H1 (cell line): ENCODE measurements at places on chromosomes 1 and 21.

DNA sequence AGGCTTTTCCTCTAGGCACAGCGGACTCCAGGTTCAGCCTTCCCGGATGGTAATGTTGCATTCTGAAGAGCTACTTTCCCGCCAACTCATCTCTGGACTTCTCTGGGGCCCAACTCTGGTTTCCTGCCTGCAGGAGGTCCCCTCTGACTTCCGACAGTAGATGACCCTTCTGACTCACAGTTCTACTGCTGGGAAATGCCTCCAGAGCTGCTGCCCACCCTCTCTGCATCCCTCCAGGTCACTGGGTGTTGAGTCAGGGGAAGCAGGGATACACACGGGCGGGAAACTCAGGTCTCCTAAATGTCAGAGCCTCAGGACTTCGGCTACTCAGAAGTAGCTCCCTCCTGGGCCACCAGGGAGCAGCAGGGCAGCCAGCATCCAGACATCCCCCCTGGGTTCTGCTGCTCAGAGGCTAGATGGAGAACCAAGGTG lies 2.1 kb upstream of the KIF21B start:
- H3K27me3 ChIP-seq, result peaks cover 2% of the 10 kb centered on the region; the same call in 1 of the 2 replicates
- no peak overlapping the region for H3K4me3 ChIP-seq
- DNase-seq, result no peak
- H3K4me1 ChIP-seq, result peaks cover 30% of the 10 kb centered on the region
- H3K36me3 ChIP-seq, result no peaks in the 10 kb centered on the region
- H3K27ac ChIP-seq, result no peak overlapping the region

- H3K27ac ChIP-seq, result no peak overlapping the region
- no peak for DNase-seq
- H3K27me3 ChIP-seq, result no peaks in the 10 kb centered on the region
- H3K4me3 ChIP-seq, result no peak overlapping the region
- no peaks in the 10 kb centered on the region for H3K4me1 ChIP-seq
These were observed 29.8 kb downstream of the SOAT1 start for GRCh38 chr1:179323436-179323835.

DNA sequence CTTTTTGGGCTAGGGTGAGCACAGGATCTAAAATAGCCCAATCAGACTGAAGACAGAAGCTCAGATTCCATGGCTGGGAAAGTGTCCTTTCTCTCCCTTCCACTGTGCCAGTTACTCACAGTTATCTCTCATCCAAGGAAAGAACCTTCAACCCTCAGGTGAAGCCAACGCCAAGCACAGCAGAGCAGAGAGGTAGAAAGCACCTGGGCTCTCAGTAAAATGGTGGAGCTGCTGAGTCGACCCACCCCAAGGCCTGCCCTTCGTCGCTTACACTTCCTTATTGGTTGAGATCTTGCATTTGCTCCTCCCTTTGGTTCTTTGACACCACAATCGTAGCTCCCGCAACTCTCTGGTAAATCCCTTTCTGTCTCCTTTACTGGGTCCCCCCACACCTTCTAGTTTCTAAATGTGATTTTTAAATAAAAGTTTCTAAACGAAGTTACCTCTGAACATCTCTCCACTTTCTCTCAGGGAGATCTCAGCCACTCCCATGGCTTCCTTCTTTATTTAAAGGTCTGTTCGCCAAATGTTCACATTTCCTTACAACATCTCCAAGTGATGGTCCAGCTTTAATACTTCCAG lies 27.5 kb upstream of the SLC30A1 start:
- H3K27ac ChIP-seq, result no peak overlapping the region
- H3K4me3 ChIP-seq, result no peak overlapping the region
- DNase-seq, result no peak
- H3K36me3 ChIP-seq, result no peaks in the 10 kb centered on the region

- no peaks in the 10 kb centered on the region for H3K36me3 ChIP-seq
- no peak overlapping the region for H3K4me3 ChIP-seq
- no peak overlapping the region for H3K27ac ChIP-seq
- H3K27me3 ChIP-seq, result no peaks in the 10 kb centered on the region
These were observed 143.5 kb upstream of the HNRNPU start for GRCh38 chr1:245007852-245008251.

DNA sequence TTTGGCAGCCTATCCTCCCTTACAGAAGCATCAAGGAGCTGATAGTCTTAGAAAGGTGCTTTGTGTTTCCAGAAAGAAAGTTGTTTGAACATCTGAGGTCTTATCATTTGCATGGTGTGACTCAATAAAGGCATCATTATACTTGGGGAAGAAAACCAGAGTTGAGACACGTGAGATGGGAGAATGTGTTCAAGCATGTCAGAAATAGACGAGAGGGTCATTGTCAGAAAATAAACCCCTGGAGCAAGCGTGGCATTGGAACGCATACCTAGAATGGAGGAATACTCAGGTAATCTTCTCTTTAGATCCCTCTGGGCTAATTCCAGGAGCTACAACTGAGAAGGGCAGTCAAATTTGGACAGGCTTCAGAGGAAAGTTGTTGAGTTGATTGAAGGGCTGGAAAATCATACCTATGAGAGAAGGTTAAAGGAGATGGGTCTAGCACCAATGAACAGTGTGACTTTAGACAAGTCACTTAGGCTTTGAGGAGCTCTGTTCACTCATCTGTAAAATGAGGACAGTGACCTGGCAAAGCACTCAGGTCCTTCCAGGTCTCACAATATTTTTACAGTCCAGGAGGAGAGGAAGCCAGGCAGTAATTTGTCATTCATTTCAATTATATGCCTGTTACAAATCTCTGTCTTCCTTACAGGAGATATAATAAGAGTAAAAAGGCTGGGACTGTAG lies 101.3 kb upstream of the C1orf21 start:
- no peak for DNase-seq
- no peak overlapping the region for H3K4me3 ChIP-seq
- no peaks in the 10 kb centered on the region for H3K27me3 ChIP-seq
- H3K27ac ChIP-seq, result no peak overlapping the region
- H3K4me1 ChIP-seq, result no peaks in the 10 kb centered on the region

GRCh38 chr1:151897991-151898431 lies 11.3 kb downstream of the THEM4 start:
- H3K4me3 ChIP-seq, result no peak overlapping the region
- H3K27me3 ChIP-seq, result no peaks in the 10 kb centered on the region
- no peaks in the 10 kb centered on the region for H3K4me1 ChIP-seq
- no peaks in the 10 kb centered on the region for H3K36me3 ChIP-seq

DNA sequence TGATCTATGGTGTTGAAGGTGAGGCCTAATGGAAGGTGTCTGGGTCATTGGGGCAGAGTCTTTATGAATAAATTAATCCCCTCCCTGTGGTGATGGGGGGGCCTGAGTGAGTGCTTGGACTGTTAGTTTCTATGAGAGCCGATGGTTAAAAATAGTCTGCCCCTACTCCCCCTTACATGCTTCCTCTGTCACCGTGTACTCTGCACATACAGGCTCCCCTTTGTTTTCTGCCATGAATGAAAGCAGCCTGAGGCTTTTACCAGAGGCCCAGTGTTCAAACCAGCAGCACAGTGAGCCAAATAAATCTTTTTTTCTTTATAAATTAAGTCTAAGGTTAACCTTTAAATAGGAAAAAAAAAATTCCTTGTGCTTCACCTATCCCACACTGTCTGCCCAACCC lies 657.0 kb downstream of the AMY1C start:
- H3K4me1 ChIP-seq, result no peaks in the 10 kb centered on the region
- no peak overlapping the region for H3K27ac ChIP-seq
- no peaks in the 10 kb centered on the region for H3K36me3 ChIP-seq
- H3K27me3 ChIP-seq, result no peaks in the 10 kb centered on the region

DNA sequence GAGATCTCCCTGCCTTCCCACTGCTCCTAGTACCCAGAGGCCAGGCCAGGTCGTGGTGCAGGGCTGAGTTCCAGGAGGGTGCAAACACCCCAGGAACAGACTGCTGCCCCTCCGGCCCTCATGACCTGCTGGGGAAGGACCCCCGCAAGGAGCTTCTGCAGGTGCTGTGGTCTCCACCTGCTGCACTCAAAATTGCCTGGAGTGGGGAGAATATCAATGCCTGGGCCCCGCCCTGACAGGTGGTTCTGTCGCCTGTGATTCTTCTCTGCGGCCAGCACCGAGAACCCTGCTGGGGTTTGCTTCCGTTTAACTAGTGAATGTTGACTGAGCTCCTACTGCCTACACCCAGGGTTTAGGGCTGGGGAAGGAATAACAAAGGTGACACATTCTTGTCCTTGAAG lies 2.1 kb upstream of the TFF3 start:
- no peak for DNase-seq
- H3K4me1 ChIP-seq, result peaks cover 25% of the 10 kb centered on the region
- H3K27ac ChIP-seq, result no peak overlapping the region
- no peak overlapping the region for H3K4me3 ChIP-seq

- no peak overlapping the region for H3K27ac ChIP-seq
- no peaks in the 10 kb centered on the region for H3K36me3 ChIP-seq
- no peak overlapping the region for H3K4me3 ChIP-seq
- H3K27me3 ChIP-seq, result peaks cover 2% of the 10 kb centered on the region
- no peak for DNase-seq
These were observed 1.3 kb upstream of the CCSAP start for GRCh38 chr1:229344139-229344538.

GRCh38 chr1:116986421-116987255 lies 14.9 kb upstream of the CD101 start:
- no peak overlapping the region for H3K27ac ChIP-seq
- no peaks in the 10 kb centered on the region for H3K36me3 ChIP-seq

- no peaks in the 10 kb centered on the region for H3K27me3 ChIP-seq
- DNase-seq, result no peak
These were observed 29.8 kb downstream of the GPA33 start for GRCh38 chr1:167060141-167061072.
